ENCODE measurements at places on chromosomes 2 and 18.

- DNase-seq: no peak
These were observed 43.7 kb downstream of the TGIF1 start for GRCh38 chr18:3493501-3494244.

- DNase-seq: no peak
These were observed 5.4 kb upstream of the TDRD15 start for GRCh38 chr2:21118302-21118920.

DNA sequence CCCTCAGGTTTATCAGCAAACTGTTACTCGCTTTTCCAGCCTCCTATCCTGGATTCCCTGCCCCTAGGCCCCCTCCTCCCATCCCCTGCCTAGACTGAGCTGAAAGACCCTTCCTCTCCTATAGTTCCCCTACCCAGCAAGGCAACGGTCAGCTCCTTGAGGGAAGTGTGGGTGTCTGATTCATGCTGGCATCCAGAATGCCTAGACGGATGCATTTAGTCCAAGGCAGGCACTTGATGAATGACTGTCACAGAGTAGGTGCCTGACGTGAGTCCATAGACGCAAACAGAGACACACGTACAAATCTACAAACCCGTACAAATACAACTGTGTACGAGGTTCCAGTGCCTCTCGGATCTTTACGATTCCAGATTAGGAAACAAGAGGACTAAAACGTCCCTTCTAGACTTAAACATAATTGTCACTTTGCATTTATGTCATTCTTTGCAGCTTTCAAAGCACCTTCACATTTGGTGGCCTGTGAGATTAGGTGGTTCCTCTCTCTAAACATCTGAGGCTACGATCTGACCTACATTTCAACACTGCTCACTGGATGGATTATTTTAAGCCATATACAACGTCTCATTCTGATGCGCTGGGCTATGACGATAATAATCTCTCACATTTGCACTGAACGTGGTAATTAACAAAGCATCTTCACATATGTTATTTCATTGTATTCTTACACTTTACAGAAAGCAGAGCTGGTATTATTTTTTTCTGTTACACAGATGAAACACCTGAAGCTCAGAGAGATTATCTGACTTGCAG lies 36.7 kb downstream of the DNMT3A start:
- DNase-seq: no peak

DNA sequence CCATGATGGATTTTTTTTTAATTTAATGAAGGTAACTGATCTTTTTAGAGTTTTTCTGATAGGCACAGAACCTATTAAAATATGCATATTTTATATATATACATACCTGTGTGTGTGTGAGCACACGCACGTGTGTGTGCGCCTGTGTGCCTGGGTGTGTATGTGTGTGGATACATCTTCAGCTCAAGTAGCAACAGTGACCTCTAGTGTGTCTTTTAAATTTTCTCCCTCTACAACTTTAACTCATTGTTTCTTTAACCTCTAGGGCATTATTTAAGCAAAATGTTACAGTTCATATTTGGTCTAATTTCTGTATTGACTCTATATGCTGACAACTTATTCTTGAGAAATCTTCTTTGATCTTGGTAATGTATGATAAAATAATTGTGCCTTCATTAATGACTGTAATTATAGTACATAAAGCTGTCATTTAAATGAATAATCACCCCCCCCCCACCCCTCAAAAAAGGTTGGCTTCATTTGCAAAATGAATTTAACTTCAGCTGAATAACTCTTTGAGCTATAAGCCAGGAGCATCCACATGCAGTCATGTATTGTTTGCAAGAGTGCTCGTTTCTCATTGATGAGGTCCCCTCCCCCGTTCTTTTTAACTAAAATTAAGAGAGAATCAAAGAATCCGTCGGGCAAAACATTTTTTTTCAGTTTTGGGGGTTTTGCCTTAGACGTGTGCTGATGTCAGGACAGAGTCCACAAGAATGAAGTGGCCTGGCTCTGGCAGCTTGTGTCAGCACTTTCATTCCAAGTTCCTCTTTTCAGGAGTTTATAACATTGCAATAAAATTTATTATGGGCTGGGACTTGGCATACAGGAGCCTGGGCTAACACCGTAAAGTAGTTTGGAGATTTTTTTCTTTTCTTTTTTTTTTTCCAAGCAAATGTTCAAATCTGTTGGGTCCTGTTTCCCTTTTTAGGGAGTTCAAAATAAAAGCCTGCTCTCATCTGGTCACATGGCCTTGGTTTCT lies 80.0 kb downstream of the ETAA1 start:
- DNase-seq: no peak

DNA sequence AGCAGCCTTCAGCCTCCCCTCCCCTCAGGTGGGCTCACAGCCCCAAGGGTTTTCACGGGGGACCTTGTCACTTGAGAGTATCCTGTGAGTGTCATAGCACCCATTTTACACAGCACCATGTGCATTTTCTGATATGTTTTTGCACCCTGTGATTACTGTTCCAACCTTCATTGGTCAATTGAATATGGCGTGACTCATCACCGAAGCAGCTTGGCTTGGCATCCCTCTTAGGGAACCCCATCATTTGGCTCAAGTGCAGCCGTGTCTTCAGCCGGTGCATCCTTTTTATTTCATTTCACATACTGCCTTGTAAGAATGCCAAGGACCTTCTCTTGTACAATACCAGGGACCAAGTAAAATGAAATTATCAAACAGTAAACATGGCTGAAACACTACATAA lies 57.6 kb downstream of the NPAS2 start:
- no peak for DNase-seq

GRCh38 chr18:77065221-77065981 lies 67.2 kb downstream of the MBP start:
- DNase-seq: no peak

DNA sequence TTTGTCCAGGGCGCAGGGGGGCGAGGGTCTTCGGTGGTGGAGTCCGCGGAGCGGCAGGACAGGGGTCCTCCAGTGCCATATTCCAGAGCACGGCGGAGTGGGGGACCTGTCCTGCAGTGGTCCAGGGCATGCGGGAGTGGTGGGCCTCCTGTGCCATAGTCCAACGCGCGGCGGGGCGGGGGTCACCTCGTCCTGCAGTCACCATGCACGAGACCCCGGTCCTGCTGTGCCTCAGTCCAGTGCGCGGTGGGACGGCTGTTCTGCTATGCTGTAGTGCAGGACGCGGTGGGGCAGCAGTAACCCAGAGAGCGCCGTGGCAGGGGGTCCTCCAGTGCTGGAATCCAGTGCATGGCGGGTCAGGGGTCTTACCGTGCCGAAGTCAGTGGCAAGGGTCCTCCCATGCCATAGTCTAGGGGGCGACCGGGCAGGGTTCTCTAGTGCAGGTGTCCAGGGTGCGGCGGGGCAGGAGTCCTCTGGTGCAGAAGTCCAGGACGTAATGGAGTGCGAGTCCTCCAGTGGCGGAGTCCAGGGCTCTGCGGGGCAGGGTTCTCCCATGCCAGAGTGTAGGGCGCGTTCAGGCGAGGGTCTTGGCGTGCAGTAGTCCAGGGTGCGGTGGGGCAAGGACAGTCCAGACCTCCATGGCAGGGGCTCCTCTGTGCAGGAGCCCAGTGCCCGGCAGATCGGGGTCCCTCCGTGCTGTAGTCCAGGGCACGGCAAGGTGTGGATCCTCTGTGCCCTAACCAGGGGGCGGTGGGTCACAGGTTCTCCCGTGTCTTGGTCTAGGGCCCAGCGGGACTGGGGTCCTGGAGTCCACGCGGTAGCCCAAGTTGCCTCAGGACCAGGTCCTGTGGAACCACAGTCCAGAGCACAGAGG lies 130.4 kb downstream of the CCDC74A start:
- DNase-seq: no peak

GRCh38 chr2:357811-358210 lies 69.9 kb upstream of the ALKAL2 start:
- no peak for DNase-seq

- peak; percentile 62 for DNase-seq
These were observed 1.1 kb upstream of the ZBTB7C start for GRCh38 chr18:48410095-48410920.

GRCh38 chr2:103402336-103402735 lies 640.5 kb downstream of the TMEM182 start:
- no peak for DNase-seq

DNA sequence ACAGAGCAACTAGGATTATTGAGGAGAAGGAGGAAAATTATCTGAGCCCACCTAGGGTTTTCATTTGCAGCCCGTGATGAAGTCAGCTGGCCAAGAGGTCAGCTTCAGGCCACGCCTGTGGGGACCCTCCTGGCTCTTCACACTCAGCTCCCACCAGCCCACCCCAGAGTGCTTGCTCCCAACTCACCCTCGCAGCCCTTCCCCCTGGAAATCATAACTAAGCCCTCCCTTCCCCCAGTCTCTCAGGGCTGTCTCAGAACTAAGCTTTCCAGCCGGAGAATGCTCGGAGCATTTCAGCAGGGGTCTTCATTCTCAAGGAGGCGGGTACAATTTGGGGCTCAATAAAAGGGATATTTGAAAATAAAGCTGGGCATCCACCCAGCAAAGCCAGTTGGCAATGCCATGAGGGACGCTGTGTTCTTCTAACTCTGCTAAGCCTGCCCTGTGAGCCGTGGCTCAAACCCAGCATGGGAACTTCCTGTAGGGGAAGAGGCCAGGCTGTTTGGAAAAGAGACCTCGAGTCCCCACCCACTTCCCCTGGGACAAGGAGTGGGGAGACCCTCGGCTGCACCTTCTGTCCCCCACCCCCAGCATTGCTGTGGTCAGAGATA lies 194.9 kb downstream of the CTIF start:
- DNase-seq: no peak

- no peak for DNase-seq
These were observed 7.7 kb downstream of the GBX2 start for GRCh38 chr2:236160366-236161081.

GRCh38 chr2:48529194-48529593 lies 760 bp upstream of the STON1 start:
- no peak for DNase-seq

GRCh38 chr2:228705318-228705717 lies 523.8 kb upstream of the SPHKAP start:
- no peak for DNase-seq
